ENCODE measurements at places on chromosomes 3 and 15.

DNA sequence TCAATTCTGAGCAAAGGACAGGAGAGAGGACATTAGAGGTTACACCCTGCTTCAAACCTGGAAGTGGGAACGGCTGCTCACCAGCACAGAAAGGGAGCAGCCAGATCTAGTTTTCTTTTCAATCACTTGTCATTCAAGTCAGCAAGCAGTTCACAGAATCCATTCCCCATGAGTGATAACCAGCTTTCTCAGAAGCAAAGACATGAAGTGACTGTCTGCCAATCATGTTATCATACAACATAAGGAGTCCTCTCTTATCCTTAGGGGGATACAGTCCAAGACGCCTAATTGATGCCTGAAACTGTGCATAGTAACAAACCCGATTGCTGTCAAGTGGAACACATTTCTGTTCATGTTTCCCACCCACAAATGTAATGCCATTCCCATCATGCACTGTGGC lies 54.7 kb downstream of the FAM98B start:
- DNase-seq = no peak

GRCh38 chr15:74631935-74632560 lies 16.4 kb downstream of the CLK3 start:
- peak; percentile 38 for DNase-seq

- no peak for DNase-seq
These were observed 104.7 kb downstream of the CHSY1 start for GRCh38 chr15:101147181-101147580.

DNA sequence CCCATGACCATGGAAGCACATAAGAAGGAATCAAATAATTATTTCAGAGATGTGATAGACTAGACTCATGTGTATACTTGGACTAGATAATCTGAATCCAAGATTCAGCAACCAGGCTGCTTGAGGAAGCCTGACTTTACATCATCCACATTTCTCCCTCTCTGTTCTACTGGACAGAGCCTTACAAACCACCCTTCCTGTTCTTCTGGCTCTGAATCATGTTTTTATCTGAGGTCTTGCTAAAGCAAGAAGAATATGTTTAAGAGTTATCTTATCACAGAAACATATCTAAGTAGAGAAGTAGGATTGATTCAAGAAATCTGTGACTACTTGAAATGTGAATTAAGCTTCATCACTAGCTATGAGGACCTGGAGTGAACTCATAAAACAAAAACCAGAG lies 71.1 kb upstream of the SLC24A5 start:
- DNase-seq = no peak

DNA sequence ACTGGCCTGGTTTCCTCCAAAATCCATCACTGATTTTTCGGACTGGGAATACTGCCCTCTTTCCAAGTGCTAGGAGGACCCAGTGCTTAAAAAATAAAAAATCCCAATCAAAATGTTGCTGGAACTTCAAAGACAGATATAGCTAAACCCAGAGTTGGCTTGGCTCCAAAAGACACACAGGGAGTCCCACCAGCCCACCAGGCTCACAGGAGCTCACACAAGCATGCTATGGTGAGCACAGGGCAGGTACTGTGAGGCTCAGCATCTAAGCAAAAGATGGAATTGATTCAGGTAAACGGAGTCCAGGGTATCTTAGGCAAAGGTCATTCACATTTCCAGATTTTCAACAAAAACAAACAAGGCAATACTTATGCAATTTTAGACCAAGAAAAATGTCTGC lies 3.7 kb downstream of the TRANK1 start:
- no peak for DNase-seq

DNA sequence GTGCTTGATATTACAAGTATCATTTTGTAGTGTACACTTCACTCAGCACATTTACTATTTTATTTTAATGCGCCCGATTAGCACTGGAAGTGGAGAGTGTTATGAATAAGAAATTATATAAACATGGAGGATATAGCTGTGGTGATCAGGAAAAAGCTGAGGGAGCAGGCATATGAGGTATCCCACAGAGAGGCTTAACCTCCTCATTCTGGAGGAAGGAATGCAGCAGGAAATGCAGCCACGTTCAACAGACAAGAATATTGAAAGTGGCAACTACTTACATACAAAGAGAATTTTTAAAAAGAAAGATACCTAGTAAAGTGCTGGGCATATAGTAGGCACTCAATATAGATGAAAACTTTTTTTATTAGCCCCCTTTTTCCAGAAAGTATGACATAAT lies 166.0 kb upstream of the SATB1 start:
- no peak for DNase-seq

DNA sequence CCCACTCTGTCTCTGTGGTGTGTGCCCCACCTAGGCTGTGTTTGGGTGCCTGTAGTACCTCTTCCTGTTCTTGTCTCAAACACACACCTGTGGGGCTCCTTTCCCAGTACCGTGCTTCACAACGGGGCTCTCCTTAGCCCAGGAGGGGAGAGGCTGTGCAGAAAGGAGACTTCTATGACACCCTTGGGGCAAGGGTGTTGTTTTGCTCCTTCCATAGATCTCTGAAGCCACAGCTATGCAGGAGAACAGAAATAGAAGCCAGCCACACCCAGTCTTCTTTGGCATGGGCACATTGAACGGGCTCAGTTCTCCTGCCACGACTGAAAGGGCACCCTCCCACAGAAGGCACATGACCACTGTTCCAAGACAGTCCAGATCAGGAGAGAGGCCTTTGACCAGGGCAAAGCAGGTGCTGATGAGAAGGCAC lies 74.3 kb downstream of the LIPC start:
- no peak for DNase-seq

DNA sequence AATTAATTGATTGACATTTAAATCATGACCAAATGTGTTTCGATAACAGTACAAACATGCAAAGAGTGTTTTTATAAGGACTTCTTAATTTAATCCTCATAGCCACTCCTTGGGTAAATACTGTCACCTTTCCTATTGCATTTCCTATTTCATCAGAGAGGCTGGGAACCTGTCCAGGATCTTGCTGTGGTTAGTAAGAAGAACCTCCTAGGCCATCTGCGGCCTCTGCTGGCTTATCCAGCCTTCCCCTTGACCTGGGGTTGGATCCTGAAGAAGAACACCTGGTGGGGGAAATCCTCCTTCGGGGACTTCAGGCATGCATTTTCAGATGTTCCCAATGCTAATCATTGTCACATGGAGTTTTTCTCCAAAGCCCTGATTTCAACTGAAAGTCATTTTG lies 25.5 kb downstream of the GLDN start:
- no peak for DNase-seq

DNA sequence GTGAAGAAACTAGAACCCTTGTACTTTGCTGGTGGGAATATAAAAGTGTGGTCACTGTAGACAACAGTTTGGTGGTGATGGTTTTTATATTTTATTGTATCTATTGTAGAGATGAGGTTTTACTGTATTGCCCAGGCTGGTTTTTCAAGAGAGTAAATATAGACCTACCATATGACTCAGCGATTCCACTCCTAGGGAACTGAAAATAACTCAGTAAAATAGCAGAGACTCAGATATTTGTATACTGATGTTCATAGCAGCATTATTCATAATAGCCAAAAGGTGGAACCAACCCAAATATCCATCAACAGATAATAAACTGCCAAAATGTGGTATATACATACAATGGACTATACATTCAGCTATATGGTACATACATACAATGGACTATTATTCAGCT lies 68.8 kb upstream of the IL12A start:
- DNase-seq = no peak
